ENCODE measurements at places on chromosomes 11 and 22. TPM values are rescaled to one million over a fixed set of nuclear protein-coding genes. Genes with fewer than 3 reads are reported as not detected.

Gene ARHGAP8
- 0.86 TPM for total RNA-seq

Gene MRGPRF
- 28.7 TPM for total RNA-seq

Gene TRPM5
- not detected for total RNA-seq

Gene FOLR1
- not detected for total RNA-seq

Gene SLC6A5
- not detected for total RNA-seq

Gene A4GALT
- 24.9 TPM for total RNA-seq

Gene ART5
- 0.34 TPM for total RNA-seq

Gene OR10V1
- total RNA-seq, result not detected

Gene ADM
- total RNA-seq, result 183 TPM

Gene IGSF22
- total RNA-seq, result not detected

Gene OR52I1
- not detected for total RNA-seq

Gene OR10A2
- not detected for total RNA-seq

Gene PLEKHA7
- total RNA-seq, result 0.17 TPM

Gene NOX4
- 0.26 TPM for total RNA-seq

Gene OR52N5
- not detected for total RNA-seq

Gene GRAMD4
- 33.1 TPM for total RNA-seq

Gene CELSR1
- total RNA-seq, result 1.4 TPM

Gene GAL3ST3
- total RNA-seq, result not detected

Gene RAB3IL1
- 9.1 TPM for total RNA-seq

Gene PAX6
- total RNA-seq, result 0.34 TPM

Gene MFNG
- not detected for total RNA-seq

Gene GLYAT
- not detected for total RNA-seq

Gene C11orf86
- not detected for total RNA-seq

Gene FGF3
- total RNA-seq, result not detected

Gene FREY1
- 2.2 TPM for total RNA-seq

Gene SBF2
- 45.7 TPM for total RNA-seq

Gene VSTM5
- under 0.01 TPM for total RNA-seq
